ENCODE measurements at places on chromosomes 7 and 10.

DNA sequence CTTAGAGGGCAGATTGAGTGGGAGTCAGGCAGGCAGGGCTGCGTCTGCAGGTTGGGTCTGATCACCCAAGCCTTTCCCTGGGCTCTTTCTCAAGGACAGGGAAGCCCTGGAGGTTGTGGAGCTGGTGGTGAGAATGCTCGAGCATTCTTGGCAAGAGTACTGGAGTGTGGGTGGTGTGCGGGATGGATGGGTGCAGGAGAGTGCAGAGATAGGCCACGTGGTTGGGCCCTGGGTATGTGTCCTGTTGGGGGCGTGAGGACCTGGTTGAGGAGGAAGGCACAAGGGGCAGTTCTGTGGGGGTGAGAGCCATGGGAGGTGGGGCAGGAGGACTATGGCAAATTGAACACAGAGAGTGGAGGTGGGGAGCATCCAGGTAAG, 135.9 kb downstream of the PTPN20 start:
- no peak for DNase-seq

DNA sequence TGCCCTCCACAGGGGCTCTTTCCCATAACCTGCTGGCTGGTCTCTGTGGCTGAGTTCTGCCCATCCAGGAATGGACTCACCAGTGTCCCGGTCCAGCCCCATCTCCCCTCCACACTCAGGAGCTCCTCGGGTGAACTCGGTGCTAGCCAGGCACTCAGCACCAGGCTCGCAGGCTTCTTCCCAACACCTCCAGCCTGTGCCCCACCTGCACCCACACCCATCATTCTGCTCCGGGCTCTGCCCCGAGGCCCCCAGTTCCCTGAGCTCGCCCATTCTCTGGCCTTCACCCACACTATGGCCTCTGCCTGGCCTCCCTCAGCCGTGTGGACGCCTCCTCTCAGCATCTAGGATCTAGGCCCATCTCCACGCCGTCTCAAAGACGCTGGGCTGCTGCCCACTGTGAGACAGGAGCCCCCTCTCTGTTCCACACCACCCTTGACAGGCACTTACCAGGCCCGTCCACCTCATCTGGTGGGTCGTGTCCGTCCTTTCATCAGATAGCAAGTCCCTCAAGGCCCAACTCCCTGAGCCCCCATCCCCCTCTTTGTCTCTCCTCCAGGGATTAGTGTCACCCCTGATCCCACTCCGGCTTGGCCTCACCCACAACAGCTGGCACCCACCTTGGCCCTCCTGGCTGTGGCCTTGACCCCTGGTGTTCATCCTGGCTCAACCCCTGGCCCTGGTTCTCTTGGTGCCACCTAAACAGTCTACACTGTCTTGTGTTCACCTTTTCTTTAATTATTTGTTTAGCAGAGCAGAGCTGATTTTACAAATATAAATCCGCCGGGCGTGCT, 76.0 kb upstream of the FAM20C start:
- DNase-seq = no peak

- DNase-seq = no peak
Observed at GRCh38 chr7:66859794-66860645, 61.0 kb upstream of the TMEM248 start.

- DNase-seq = peak; percentile 51
Observed at GRCh38 chr10:25174461-25175230, at the start of gene GPR158. TSS of gene GPR158 (plus strand) at chr10:25175001. CDS start at chr10:25175421, 420 bp downstream.

DNA sequence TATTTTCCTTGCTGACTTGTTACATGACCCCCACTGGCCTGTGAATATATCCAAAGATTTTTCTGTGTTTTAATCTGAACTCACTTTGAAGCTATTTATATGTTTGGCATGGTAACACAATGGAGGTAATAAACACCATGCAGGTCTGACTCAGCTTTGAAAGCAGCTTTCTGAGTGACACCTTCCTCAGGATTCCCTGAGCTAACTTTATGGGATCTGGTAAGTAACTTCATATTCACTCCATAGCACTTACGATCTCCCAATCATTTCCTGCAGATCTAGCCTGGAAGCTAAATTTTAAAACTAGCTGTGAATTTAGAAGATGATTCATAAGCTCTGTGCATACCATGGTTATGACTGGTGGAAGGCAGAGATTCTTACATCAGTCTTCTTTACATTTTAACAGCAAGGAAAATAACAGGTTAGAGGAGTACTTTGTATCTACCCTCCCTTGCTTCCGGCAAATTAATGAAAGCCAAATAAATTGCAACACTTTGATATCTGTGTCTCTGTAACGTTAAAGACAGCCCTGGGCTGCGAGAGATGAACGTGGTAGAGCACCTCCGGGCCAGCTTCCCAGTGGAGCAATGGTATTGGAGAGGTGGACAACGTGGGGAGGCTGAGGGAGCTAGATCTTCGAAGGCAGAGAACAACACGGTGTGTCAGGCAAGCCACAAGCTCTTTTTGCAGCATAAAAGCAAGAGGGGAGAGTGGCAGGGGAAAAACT, 170.2 kb upstream of the KLF14 start:
- DNase-seq = no peak

GRCh38 chr7:151813445-151813844, 63.5 kb downstream of the PRKAG2 start:
- no peak for DNase-seq

GRCh38 chr7:155257482-155258225, 40.0 kb upstream of the INSIG1 start:
- no peak for DNase-seq

- no peak for DNase-seq
Observed at GRCh38 chr7:868189-868486, 8.2 kb upstream of the GET4 start.

DNA sequence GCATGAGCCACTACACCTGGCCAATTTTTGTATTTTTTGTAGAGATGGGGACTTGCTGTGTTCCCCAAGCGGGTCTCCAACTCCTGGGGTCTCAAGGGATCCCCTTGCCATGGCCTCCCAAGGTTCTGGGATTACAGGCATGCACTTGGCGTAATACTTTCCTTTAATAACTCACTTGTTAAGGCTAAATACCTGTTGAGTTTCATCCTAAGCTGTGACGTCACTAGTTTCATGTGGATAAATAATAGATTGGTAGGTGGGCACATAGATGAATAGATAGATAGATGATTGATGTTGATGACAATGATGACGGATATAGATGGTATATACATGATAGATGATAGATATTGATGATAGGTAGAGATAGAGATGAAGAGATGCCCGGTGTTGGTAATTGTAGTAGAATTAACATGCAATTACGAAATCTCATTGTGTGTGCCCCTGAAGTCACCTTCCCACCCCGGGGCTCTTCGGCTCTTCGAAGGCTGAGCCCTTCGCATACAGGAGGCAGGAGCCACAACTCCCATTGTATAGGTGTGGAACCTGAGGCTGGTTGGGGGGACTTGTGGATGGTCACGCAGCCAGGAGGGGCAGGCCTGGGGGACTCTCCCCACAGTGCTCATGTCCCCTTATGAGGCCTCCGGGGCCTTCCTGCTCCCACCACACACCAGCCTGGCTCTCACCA, 2.6 kb downstream of the GRIFIN start:
- no peak for DNase-seq

GRCh38 chr7:153190452-153190851, 430.9 kb downstream of the ACTR3B start:
- DNase-seq = no peak

DNA sequence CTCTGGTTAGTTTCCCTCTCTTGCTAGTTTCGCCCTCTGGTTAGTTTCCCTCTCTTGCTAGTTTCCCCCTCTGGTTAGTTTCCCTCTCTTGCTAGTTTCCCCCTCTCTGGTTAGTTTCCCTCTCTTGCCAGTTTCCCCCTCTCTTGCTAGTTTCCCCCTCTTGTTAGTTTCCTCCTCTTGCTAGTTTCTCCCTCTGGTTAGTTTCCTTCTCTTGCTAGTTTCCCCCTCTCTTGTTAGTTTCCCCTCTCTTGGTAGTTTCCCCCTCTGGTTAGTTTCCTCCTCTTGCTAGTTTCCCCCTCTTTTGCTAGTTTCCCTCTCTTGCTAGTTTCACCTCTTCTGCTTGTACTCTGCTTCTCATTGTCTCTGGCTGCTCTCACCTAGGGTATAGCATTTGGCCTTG, 613.8 kb downstream of the LRMDA start:
- DNase-seq = no peak

- DNase-seq = peak; percentile 57
Observed at GRCh38 chr7:125033506-125033905, 103.9 kb upstream of the POT1 start.

GRCh38 chr10:59505926-59506325, 143.6 kb upstream of the FAM13C start:
- no peak for DNase-seq

DNA sequence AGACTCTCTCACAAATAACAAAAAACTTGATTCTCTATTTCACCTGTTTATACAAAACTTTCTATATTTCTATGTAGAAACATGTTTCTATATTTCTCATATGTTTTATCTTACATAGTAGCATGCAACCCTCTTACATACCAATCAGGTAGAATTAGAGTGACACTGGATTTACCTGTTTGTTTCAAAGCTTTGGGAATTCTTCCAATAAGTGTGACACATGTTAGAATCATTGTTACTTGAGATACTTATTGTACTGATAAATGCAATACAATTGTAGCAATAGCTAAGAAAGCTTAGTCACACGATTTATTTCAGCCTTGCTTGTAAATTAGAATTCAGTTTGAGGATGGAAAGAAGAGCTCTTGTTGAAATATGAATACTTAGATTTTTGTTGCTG, 4.9 kb downstream of the HYAL4 start:
- no peak for DNase-seq

GRCh38 chr7:37758501-37759045, 75.0 kb downstream of the GPR141 start:
- DNase-seq = no peak

- DNase-seq = no peak
Observed at GRCh38 chr10:1462032-1462431, 275.3 kb downstream of the ADARB2 start.

DNA sequence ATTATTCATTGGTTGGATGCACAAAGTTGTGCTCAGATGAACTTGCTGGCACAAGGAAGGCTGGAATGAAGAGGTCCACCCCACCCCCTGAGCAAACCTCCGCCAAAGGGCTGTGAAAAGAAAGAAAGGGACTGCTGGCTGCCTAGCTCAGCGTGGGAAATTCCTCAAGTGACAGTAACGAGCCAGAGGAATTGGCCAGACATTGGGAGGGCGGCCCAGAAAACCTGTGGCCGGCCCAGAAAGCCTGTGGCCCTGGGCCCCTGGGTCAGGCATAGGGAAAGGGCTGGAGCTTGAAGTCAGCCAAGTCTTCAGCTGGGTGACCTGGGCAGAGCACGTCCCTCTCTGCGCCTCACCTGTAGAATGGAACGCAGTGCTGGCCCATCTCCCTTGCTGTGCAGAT, 30.6 kb upstream of the CTBP2 start:
- no peak for DNase-seq

- DNase-seq = peak; percentile 50
Observed at GRCh38 chr7:191105-191980, 1.0 kb upstream of the FAM20C start.

DNA sequence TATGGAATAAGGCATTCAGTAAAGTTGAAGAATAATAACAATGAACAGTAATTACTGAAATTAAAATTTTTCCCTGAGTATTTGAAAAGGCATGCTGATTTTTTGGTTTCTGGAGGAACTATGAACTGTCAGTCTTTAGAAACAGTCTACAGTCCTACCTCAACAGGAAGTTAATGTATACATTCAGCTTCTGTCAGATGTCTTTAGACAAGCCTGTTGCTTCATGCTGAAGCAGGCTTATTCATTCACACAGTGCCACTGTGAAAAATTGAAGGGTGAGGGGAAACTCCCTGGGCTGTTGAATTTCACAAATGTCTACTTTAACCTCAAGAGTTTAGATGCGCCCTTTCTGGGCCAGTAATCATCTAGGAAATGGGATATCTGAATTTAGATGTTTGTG, 3.5 kb downstream of the NRF1 start:
- DNase-seq = no peak

DNA sequence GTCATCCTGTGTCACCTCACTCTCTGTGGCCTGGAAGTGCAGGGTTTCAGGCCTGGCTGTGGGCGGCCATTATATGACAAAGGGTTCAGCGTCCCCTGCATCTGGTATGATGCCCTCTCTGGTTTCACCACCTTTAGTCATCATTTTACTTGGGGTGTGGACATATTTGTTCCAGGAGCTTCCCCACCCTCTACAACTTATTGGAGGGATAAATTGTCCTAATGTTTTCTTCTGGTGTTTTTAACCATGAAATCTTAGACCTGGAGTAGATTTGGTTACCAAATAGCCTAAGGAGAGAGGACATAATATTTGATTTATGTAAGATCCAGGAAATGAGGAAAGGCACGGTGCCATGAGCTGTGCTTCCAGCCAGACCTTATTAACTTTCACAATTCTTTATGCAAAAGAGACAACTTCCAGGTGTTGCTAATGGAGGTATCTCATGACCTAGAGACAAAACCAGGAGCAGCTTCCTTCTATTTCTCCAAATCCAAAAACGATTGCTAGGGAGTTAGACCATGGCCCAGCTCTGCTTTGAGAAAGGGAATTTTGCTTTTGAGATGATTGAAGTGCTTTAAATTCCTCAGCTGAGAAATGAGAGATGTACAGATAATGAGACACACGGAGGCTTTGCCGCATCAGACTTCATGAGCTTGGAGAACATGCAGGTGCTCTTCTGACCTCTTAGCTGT, 20.9 kb downstream of the WBP1L start:
- DNase-seq = no peak

- DNase-seq = no peak
Observed at GRCh38 chr7:107212725-107213124, 43.9 kb downstream of the HBP1 start.

DNA sequence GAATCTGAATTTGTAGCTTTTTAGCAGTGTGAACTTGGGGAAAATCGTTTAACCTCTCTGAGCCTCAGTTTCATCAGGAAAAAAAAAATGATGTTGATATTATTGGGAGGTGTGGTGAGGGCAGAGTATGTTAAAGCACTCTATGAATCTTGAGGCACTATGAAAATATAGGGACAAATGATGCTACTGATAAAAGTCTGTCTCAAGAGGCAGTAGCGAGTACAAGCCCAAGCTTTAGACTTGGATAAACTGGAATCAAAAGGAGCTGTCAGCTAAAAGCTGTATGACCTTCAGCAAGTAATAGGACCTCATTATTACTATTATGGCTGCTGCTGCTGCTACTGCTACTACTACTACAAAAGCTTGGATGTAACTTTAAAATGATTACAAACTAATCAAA, 8.4 kb downstream of the ZNF277 start:
- DNase-seq = no peak

GRCh38 chr7:150340024-150340749, 1.2 kb downstream of the RARRES2 start:
- DNase-seq = no peak

- no peak for DNase-seq
Observed at GRCh38 chr10:84196941-84197340, 2.6 kb downstream of the CDHR1 start.
